Stimulated activated CD8-positive, alpha-beta memory T cell treated with anti-CD3 and anti-CD28 coated beads, Interleukin-4, amount 100 ng/mL, for 1 hour (primary cell): ENCODE measurements at places on chromosomes 4 and X.

DNA sequence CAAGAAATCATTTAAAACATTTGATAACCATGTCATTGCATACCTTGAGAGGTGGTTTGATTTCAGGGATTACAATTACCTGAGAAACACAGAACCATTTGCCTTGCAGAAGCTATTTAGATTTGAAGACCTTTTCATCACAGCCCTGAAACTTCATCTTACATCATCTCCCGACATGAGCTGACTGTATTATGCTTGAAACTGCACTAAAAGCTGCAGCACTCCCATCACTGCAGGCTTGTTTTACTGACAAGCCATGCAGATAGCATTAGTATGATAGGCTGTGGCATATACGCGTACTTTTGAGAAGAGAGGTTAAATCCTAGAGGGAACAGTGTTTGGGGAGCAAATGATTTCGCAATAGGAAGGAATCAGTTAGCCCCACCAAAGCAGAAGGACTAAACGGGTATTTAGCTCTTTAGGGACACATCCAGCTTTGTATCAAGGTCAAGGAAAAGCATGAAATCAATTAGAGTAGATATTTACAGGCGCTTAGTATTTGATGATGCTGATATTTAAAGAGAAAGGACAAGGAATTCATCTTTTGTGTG is 133.2 kb upstream of the DIAPH2 start:
- no peak for DNase-seq

DNA sequence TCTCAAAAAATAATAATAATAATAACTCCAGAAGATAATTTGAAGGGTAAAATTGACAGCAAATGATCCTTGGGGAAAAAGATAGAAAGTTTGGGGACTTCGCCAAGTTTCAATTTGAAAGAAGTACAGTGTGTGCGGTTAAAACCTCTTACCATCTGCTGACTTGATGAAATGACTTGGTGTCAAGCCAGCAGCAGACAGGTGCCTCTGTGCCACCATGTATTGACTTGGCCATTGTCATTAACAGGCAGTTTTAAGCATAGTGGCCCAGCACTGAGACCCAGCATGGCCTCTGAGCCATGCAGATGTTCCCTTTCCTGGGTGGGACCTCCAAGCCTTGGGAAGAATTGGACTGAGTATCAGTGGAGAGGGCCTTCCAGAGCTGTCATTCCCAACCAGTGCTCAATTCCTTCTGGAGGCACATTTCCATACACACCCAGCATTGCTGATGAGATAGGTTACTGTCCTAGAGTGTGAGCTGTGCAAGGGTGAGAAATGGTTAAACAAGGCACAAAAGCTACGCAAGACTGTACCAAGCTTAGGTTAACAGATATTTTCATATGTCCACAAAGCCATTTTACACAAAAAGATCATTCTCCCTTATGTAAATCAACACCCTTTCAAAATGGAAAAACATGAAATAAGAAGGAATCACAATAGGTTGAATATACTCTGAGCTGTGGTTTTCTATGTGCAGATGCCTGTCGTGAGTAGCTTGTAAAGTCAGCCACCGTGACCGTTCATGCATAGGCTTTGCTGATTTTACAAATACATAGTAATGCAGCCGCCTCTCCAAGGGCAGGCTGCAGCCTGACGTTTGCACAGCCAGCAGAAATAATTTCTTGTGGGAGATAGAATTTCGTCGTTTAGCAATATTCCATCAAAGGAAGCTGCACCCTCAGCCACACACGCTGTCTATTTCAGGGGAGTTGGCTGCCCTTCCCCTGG is 59.4 kb upstream of the FBXW7 start:
- DNase-seq = no peak

DNA sequence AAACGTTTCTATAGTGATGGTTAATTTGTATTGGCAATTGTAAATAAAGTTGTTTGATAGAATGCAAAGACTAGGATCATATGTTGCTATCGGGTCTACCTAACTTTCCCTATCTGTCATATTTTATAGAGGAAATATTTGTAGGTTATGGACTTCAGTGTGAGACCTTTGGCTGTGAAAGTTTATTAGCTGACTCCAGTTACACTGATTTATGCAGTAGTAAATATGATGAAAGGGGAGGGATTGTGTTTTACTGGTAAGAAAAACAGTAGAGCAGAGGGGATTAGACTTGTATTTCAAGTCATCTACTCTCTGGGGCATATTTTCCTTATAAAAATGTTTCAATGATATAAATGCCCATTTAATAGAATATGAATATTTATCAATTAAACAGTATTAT is 43.8 kb downstream of the ADGRL3 start:
- DNase-seq = no peak

GRCh38 chrX:134628663-134629062 is 29.6 kb downstream of the PLAC1 start:
- no peak for DNase-seq

DNA sequence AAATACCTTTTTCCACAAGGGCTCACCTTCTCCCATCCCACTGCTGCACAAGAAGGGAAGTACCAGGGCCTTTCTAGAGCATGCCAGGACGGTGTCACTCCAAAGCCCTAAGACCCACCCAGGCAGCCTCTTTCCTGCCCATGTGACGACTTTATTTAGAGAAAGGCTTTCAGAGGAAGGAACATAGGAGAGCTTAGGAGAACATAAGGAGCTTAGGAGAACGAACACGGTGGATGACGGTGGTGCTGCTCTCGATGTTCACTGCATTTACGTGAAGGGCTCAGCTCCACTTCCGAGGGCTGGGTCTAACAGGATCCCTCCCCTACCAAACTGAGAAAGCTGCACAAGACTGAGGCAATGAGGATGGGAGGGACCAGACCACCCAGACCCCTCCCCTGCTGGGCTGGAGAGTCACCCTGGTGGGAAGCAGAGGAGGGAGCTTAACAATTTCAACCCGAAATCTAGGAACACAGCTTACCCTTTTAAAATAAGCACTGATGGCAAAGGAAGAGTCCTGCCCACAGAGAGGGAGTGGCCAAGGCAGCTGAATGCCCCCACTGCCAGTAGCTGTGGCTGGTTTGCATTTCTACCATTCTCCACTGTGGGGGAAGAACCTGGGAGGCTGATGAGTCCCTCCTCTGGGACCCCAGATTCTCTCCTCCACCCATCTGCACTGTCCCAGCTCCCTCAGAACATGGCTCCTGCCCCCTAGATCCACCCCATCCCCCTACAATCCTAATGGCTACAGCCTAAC is 29.8 kb downstream of the ZFYVE28 start:
- no peak for DNase-seq

- DNase-seq = no peak
Observed at GRCh38 chr4:6440506-6441201, 31.8 kb downstream of the PPP2R2C start.

DNA sequence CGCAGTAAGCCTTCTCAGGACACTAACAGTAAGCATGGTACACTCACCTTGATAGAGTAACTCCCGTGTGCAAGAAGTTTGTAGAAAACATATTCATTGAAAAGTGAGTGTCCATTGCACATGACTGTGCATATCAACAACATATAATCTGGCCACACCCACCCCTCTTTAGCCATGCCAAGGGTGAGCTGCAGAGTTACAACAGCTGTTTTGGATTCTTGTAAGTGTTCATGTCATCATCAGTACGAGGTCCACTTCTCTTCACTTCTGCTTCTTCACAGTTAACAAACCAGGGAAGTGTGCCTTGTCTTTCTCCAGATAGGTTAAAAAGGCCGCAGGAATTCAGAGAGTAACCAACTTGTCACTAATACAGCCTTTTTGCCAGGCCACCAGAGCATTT is 116.6 kb downstream of the IRF2 start:
- no peak for DNase-seq

DNA sequence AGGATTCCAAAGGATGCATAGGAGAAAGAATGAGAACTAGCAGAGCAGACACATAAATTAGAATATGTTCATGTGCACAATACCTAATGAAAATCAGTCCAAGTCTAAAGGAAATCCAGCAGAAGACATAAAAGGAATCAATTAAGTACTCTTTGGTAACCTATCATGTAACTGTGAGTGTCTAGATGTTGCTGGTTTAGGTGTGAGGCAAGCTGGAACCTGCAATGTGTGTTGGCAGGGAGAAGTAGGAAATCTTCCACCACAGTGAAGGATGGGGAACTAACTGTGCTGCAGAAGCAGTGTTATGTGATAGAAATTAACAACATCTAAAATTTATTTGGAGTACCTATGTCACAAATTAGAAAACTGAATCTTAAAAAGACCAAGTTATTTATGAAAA is 330.8 kb upstream of the DKK2 start:
- DNase-seq = no peak

DNA sequence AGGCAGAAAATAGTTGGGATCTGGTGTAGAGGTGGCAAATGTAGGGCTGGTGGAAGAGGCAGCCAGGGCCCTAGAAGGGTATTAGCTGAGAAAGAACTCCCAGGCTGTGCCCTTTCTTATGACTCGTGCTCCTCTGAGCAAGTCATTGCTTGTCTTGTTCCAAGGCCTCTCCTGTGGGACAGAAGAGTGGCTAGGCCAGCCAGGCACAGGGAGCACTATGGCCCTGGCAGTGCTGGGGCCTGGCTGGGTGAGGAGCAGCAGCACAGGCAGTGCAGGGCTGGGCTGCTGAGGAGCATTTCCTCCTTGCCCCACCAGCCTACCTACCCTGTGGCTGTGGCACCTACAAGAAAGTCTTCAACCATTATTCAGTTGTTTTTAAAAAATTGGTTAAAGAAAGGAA is 298.5 kb upstream of the NR3C2 start:
- DNase-seq = no peak

GRCh38 chr4:123340381-123340701 is 56.3 kb upstream of the SPRY1 start:
- DNase-seq = no peak

DNA sequence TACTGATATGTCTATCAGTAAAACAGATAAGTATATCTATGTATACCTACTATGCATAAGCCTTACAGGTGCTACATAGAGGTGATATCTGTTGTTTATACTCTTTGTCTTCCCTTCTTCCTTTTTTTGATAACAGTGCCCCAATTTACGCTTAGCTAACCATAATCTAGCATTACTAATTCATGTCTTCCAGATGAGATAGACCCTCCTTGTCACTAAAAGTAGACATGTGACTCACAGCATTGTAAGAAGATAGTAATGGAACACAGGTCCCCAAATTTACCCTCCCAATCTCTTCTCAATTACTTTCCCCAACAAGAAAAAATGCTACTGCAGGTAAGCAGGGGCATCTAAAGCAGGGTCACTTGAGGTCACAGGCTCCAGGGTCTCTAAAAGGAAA is 7.9 kb upstream of the NFKB1 start:
- DNase-seq = no peak

GRCh38 chr4:79287076-79287475 is 38.8 kb downstream of the NAA11 start:
- no peak for DNase-seq

GRCh38 chr4:147336252-147336651 is 144.6 kb upstream of the EDNRA start:
- DNase-seq = no peak

DNA sequence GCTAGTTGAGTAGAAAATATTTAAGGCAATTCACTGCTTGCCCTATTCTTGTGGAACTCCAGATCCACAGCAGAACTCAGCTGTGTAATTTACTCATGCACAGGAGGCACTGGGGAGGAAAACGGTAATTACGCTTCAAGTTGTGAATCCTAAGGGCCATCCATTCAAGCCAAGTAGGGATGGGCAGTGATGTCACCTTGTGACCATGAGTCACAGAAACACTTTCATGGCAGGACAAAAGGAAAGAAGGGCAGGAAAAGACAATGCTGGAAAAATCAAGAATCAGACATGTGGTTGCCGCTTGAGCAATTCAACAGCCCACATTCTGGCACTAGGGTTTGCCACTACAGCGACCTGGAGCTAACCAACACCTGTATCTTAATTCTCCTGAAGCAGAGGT is 1.4 kb downstream of the PAQR3 start:
- DNase-seq = no peak

DNA sequence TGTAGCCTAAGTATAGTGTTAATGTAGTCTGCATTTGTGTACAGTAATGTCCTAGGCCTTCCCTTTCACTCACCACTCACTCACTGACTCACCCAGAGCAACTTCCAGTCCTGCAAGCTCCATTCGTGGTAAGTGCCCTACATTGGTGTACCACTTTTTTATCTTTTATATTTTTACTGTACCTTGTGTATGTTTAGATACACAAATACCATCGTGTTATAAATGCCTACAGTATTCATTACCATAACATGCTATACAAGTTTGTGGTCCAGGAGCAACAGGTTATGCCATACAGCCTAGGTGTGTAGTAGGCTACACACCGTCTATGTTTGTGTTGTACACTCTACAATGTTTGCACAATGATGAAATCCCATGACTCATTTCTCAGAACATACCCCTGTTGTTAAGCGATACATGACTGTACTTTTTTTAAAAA is 15.4 kb downstream of the TSPAN5 start:
- no peak for DNase-seq

GRCh38 chr4:87805971-87806370 is 6.6 kb downstream of the IBSP start:
- no peak for DNase-seq

- no peak for DNase-seq
Observed at GRCh38 chrX:134004084-134004483, 18.7 kb upstream of the GPC3 start.

DNA sequence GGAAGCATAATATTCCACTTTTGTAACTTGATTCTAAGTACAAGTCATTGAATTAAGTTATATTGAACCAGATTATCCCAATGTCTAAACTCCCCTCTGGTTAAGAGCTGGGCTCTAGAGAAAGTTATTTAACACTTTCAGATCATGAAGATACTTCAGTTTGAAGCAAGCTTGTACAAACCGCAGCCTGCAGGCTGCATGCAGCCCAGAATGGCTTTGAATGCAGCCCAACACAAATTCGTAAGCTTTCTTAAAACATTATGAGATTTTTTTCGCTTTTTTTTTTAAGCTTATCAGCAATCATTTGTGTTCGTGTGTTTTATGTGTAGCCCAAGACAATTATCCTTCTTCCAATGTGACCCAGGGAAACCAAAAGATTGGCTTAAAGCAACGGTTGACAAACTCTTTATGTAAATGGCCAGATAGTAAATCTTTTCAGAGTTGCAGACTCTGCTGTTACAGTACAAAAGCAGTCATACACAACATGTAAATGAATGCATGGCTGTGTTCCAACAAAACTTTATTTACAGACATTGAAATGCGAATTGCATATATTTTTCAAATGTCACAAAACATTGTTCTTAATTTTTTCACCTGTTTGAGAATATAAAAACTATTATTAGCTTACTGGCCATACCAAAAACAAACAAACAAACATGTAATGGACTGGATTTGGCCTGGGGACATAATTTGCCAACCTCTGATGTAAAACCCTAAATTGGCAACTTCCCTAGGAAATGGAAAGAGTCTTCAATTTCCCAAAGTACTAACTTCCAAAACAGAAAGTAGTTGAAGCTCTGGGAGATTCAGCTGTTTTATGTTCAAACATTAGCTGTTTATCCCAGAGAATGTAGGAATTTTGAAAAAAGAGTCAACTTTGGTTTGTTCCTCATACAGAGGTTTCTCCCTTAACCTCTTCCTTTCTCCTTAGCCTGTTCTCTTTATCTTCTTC is 201.1 kb upstream of the MBNL3 start:
- DNase-seq = no peak

DNA sequence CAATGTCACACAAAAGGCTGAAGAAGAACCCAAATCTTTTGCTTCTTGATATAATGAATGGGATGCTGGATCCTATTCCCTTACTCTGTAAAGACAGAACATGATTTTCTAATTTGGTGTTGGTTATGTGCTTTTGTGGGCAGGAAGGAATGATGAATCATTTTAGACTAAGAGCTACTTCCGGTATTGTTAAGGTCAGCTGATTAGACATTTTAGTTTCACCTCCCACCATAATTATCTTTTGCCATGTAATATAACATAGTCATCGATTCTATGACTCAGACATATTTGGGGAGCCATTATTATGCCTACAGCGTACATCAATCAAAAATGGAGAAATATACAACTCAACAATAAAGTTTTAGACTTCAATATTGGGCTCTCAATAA is 265.3 kb downstream of the ZNF674 start:
- DNase-seq = no peak
